ENCODE measurements at places on chromosomes 5 and 9.

GRCh38 chr5:120098426-120098825 is 365.7 kb upstream of the PRR16 start:
- DNase-seq = no peak

DNA sequence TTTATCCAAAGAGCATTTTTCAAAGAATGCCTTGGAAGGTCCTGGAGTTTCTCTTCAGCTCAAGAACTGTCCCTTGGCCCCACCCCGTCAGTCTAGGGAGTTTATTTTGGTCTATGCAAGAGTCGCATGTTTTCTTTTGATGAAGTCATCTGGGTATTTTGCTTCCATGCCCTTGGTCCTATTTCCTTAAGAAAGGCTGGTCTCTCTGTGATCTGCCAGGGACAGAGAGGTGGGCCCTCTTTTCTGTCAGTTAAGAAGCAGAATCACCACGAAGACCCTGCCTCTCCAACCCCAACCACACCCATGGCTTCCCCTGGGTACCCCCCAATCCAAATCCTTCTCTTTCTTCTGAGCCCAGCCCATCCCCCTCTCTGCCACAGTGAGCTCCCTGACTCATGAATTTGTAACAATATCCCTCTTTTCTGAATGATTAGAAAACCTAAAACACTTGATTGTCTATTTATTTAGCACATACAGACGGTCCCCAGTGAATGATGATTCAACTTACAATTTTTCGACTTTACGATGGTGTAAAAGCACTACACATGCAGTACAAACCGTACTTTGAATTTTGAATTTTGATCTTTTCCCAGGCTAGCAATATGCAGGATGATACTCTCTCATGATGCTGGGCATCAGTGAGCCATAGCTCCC is 163.5 kb upstream of the ADRA1B start:
- no peak for DNase-seq

GRCh38 chr5:32572778-32573480 is 12.4 kb upstream of the SUB1 start:
- no peak for DNase-seq

DNA sequence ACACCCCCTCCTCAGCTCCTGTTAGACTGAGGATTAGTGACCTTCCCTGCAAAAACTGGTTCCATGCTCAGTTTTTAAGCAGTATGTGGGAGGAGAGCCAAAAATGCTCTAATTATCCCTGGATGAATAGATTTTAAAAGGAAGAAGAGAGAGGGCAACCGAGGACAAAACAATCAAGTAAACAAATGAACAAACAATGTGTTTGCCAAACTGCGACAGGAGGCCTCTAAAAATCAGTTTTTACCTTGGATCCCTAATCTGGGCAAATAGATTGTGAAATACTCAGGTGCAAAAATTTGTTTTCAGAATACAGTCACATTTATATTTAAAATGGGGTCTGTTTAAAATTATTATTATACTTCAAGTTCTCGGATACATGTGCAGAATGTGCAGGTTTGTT is 8.5 kb downstream of the TAL2 start:
- no peak for DNase-seq

- no peak for DNase-seq
Measured at GRCh38 chr5:171743436-171744076, 42.1 kb upstream of the SMIM23 start.
